AG09319 (cell line): ENCODE measurements at places on chromosomes 3 and 15.

DNA sequence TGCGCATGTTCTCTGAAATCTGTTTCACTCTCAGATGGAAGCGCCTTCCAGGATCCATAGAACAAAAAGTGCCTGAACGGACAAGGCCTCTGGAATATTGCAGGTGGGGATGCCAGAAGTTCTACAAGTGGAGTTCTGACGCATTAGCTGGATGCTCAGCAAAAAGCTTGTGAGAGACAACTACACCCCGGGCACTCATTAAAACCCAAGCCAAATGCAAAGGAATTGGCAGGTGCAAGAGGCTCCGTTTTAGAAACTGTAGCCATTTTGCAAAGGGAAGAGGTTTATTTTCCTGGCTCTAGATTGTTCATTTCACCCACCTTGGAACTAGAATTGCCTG is 35.2 kb upstream of the SLC24A5 start:
- DNase-seq, result no peak

GRCh38 chr3:110318108-110318507 is 753.5 kb upstream of the NECTIN3 start:
- no peak for DNase-seq

GRCh38 chr3:156535162-156535627 is 19.7 kb downstream of the SSR3 start:
- peak; percentile 89 for DNase-seq

GRCh38 chr15:62849316-62850106 is 193.0 kb upstream of the TPM1 start:
- DNase-seq, result no peak

- no peak for DNase-seq
Measured at GRCh38 chr3:157406394-157406793, 30.3 kb upstream of the PTX3 start.

GRCh38 chr15:39730552-39730951 is 52.1 kb downstream of the FSIP1 start:
- no peak for DNase-seq
